ENCODE measurements at places on chromosomes 6 and 20. TPM values are rescaled to one million over a fixed set of nuclear protein-coding genes. Genes with fewer than 3 reads are reported as not detected.

- DNase-seq, result no peak
Measured at GRCh38 chr6:37435373-37435772, 2.4 kb downstream of the CMTR1 start.

DNA sequence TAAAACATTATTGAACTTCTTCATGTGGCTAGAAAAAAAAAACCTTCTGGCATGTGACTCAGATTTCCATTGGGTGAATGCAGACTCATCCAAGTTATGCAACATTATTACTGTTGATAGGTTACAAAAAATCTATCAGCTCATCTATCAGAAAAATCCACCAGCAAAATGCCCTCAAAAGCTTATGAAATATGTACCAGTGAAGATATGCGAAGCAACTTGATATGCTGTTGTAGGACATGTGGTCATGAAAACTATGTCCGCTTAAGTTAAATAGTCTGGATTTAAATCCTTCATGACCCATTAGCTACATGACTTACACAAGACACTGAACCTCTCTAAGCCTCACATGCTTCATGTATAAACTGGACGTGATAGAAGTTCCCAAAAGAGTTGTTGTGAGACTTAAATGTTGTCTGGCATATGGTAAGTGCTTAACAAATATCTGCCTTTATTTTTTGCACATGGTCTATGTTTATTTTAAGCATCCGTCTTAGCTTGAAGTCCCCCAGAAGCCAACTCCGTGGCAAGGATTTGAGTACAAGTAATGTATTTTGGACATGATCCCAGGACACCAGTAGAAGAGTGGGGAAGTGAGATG is 12.5 kb upstream of the BFSP1 start:
- no peak for DNase-seq

DNA sequence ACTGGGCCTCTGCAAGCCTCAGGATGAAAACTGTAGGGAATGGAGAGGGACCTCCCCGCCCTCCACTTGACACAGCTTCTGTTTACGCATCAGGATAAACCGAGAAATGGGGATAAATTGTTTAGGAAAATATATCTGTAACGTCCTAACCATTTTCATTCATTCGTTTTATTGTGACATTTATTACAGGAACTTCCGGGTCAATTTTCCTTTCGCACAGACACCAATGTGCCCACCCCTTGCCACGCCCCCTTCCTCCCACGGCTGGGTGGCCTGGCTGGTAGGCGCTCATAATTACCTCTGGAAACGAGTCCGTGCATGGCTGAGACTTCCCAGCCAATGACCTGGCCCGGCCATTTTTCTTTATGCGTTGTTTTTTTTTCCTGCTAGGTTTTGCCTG is 96.1 kb downstream of the BMP7 start:
- DNase-seq, result peak; percentile 66

- no peak for DNase-seq
Measured at GRCh38 chr6:37793067-37793466, 26.5 kb upstream of the ZFAND3 start.

DNA sequence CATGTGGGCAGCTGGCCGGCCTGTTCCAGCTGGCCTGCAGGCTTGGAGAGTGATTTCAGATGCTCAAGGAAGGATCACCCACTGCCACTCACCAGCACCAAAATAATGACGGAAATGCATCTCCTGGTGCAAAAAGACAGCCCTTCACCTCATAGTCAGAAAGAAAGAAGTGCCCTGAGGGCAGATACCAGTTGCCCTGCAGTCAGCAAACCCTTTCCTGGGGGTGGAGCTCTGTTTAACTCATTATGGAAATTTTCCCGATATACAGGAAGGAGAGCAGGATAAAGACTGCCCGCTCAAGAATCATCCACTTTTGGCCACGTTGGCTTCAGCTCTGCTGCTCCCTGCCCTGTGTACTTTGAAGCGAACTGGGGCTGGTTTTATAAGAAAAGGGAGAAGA is 127.9 kb downstream of the GRM4 start:
- no peak for DNase-seq

DNA sequence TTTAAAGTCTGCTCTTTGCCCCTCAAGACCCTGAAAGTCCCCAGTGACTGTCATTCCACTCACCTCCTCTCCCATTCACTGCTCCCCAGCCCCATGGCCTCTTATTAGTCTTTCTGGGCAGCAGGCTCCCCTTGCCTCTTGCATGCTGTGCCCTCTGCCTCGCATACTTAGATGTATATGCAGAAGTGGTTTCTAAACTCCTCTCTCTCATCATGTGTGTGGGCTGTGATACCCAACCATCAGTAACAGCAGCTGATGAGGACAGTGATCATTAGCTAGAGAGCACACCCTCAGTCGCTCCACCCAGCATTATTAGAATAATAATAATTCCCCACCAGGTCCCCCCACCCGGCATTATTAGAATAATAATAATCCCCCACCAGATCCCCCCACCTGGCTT is 14.5 kb downstream of the PKIG start:
- DNase-seq, result no peak

DNA sequence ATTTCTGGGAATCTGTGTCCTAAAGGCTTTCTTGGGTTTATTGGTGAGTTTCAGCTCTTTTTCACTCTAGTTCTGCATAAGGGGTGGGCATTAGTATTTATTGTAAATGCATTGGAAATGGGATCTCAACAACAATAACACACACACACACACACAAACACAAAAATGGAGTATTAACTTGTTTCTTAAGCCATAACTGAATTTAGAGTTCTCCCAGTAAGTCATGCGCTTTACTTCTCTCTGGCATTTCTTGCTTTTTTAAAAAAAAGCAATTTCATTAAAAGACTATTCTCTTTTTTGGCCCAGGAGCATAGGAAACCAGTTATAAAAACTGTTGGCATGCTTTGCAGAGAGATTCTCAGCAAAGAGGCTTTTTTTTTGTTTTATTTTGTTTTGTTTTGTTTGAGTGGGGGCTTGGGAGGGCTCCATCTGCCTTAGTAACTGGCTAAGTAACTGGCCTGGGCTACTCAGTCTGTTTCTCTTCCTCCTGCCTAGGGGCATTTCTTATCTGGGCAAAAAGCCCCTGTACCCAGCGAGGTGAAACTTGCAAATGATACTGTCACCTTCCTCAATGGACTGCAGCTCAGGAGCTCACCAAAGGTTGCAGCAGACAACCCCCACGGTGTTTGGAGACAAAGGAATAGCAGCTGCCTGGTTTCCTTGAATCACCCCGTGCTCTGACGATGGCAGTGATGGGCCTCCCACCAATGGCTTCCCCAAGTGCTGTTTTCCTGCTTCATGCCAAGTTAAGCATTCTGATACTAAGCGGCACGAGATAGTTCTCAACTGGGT is 128.5 kb downstream of the BCAS1 start:
- no peak for DNase-seq

DNA sequence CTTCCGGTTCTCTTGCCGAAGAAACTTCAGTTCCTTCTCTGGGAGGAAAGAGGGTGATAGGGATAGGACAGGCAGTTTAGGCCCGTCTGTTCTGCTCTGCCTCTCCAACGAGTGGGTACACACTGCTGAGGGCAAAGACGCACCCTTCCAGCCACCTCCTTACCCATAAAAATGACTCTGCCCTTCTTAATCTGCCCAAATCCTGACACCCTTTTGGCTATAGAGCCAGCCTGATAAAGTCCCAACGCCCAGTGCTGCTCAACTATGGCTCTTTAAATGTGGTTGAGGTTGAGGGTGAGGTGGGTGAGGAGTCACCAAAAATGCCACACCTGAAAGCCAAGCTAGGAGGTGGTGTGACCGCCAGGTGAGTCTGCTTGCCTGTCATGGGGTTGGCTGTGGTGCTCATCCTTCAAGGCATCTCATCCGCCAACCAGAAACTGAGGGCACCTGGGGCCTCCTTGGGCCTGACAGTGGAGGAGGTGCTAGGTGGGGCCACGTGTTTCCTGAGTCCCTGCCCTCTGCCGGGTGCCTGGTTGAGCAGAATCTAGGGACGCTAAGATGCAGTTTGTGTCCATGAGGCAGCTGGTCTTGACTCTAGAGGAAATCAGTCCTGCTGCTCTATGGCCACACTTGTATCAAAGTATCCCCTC is 16.3 kb downstream of the CCDC167 start:
- DNase-seq, result no peak

- DNase-seq, result no peak
Measured at GRCh38 chr20:34210271-34210670, 31.0 kb upstream of the ASIP start.

GATA5 gene
- total RNA-seq, result 0.14 TPM

APOBEC2 gene
- total RNA-seq, result not detected

STX11 gene
- 2.5 TPM for total RNA-seq

UBR2 gene
- total RNA-seq, result 53.1 TPM

LRRC1 gene
- total RNA-seq, result 105 TPM

LY6G6F gene
- not detected for total RNA-seq

FRK gene
- 25.8 TPM for total RNA-seq

Data from mucosa of descending colon (tissue), 3 donors.